ENCODE measurements at places on chromosomes 11 and 22. TPM values are rescaled to one million over a fixed set of nuclear protein-coding genes. Genes with fewer than 3 reads are reported as not detected.

DNA sequence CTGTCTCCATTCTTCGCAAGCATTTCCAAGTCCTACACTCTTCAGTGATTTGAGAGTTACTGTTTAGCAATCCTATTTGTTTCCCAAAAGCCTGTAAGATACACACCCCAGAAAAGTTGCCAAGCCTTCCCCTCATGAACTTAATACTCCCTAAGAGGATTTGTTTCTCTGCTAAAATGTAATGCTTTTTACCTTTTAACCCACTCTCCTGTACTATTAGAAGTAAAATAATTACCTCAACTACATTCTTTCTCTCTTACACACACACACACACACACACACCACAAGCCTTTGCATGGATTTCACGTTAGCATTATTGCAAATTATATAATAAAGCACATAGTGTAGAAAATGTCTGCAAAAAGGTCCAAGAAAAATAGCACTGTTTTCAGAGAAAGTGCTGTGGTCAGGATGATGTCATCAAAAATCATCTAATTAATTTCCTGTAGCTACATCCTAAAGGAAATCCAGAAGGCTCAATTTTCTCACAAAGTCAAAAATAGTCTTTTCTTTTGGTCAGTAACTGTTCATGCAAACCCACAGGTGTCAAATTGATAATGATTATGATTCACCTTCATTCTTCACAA, 364.1 kb upstream of the PITPNB start:
- no peaks in the 10 kb centered on the region for H3K4me1 ChIP-seq
- H3K4me3 ChIP-seq: no peak overlapping the region
- H3K27ac ChIP-seq: no peak overlapping the region

GRCh38 chr11:126083829-126084607, 21.4 kb upstream of the CDON start:
- H3K27me3 ChIP-seq: no peaks in the 10 kb centered on the region
- DNase-seq: no peak
- no peak overlapping the region for H3K4me3 ChIP-seq
- H3K36me3 ChIP-seq: no peaks in the 10 kb centered on the region
- H3K27ac ChIP-seq: peak overlapping the region; percentile 58
- peaks cover 31% of the 10 kb centered on the region for H3K4me1 ChIP-seq

- H3K27ac ChIP-seq: peak overlapping the region; percentile 69
- H3K36me3 ChIP-seq: peaks cover 88% of the 10 kb centered on the region
- peaks cover 63% of the 10 kb centered on the region for H3K4me1 ChIP-seq
- no peak overlapping the region for H3K4me3 ChIP-seq
- DNase-seq: no peak
These were observed 7.8 kb downstream of the CD3E start for GRCh38 chr11:118312328-118312727.

DNA sequence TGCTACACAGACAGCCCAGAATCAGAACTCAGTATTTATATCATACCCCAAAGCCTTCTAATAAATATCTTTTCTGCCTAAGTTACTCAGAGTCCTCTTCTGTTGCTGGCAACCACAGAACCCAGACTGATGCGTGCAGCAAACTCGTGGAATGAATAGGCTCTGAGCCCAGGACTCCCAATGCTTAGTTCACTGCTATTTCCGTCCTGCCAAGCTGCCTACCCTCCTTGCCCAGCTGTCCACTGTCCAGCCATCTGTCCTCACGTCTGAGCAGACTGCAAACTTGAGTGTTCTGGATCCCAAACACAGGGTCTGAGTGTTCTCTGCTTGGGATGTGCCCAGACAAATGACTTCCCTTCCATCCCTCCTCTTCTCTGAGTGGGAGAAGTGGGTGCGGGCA, 19.4 kb downstream of the PTPN5 start:
- H3K36me3 ChIP-seq: no peaks in the 10 kb centered on the region
- H3K4me3 ChIP-seq: no peak overlapping the region
- DNase-seq: no peak
- H3K4me1 ChIP-seq: no peaks in the 10 kb centered on the region

DNA sequence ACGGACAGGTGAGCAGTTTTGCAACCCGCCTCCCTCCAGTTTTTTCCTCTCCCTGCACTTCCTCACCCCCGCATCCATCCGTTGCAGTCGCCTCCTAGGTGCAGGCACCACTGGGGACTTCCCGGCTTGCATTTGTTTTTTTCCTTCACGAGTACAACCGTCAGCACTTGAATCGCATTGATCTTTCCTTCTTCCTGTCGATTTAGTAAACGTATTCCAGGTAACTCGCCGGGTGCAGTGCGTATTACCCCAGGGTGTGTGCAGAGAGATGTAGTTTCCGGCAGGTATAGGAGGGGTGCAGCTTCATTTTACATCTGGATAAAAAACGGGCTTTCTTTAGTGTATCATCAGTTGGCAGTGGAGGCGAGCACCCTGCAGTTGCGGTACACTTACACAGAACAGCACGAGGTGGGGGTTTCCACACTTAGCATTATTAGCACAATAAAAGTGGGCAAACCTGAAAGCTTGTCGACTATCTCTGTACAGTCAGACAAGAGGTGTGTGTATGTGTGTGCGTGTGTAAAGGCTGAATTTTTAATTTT, at the start of gene SORL1-AS1:
Gene SORL1-AS1, minus strand, starts transcription at position 359 of the 542 bp plus-strand sequence.
- peak within 1 kb of the TSS; percentile 77 for H3K4me3 ChIP-seq
- no peaks in the 10 kb centered on the region for H3K27me3 ChIP-seq
- peaks cover 21% of the 10 kb centered on the region for H3K4me1 ChIP-seq
- peak within 1 kb of the TSS; percentile 76 for H3K27ac ChIP-seq

GRCh38 chr22:49785046-49785521, 42.6 kb downstream of the BRD1 start:
- no peak overlapping the region for H3K27ac ChIP-seq
- no peak for DNase-seq
- H3K36me3 ChIP-seq: peaks cover 57% of the 10 kb centered on the region
- H3K4me3 ChIP-seq: no peak overlapping the region
- no peaks in the 10 kb centered on the region for H3K27me3 ChIP-seq
- peaks cover 49% of the 10 kb centered on the region for H3K4me1 ChIP-seq

DNA sequence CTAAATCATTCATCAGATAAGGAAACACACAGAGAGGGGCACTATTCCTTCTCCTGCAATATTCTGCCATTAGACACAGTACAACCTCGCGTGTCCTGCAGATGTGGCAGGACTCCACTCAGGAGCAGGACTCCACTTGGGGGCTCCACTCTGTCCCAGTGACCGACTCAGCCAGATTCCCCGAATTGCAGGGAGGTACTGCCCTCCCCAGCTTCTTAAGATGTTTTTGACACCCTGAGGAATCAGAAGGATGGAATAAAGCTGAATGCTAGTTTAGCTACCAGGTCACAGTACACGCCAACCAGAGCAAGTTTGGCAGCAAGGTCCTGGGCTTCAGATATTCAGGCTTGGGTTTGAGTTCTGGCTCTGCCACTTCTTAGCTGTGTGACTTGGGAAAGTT, 99.3 kb upstream of the USP47 start:
- H3K36me3 ChIP-seq: no peaks in the 10 kb centered on the region
- no peaks in the 10 kb centered on the region for H3K27me3 ChIP-seq
- H3K4me3 ChIP-seq: no peak overlapping the region
- DNase-seq: no peak
- H3K4me1 ChIP-seq: no peaks in the 10 kb centered on the region

GRCh38 chr11:35412285-35412684, 7.1 kb downstream of the SLC1A2 start:
- H3K4me1 ChIP-seq: no peaks in the 10 kb centered on the region
- H3K4me3 ChIP-seq: no peak overlapping the region
- no peaks in the 10 kb centered on the region for H3K36me3 ChIP-seq
- no peak for DNase-seq
- H3K27me3 ChIP-seq: peaks cover 7% of the 10 kb centered on the region
- H3K27ac ChIP-seq: no peak overlapping the region

- no peak overlapping the region for H3K4me3 ChIP-seq
- no peaks in the 10 kb centered on the region for H3K36me3 ChIP-seq
- H3K27me3 ChIP-seq: no peaks in the 10 kb centered on the region
- no peak for DNase-seq
- no peaks in the 10 kb centered on the region for H3K4me1 ChIP-seq
These were observed 48.0 kb downstream of the FAT3 start for GRCh38 chr11:92272651-92273050.

GRCh38 chr22:38239101-38239761, 33.6 kb downstream of the TMEM184B start:
- no peaks in the 10 kb centered on the region for H3K4me1 ChIP-seq
- no peak overlapping the region for H3K27ac ChIP-seq
- no peak for DNase-seq
- H3K36me3 ChIP-seq: no peaks in the 10 kb centered on the region

- H3K27me3 ChIP-seq: no peaks in the 10 kb centered on the region
- H3K27ac ChIP-seq: no peak overlapping the region
- H3K36me3 ChIP-seq: no peaks in the 10 kb centered on the region
- H3K4me1 ChIP-seq: no peaks in the 10 kb centered on the region
These were observed 72.8 kb downstream of the CHST1 start for GRCh38 chr11:45592636-45593035.

- DNase-seq: no peak
- H3K27me3 ChIP-seq: no peaks in the 10 kb centered on the region
- H3K4me3 ChIP-seq: no peak overlapping the region
- H3K36me3 ChIP-seq: no peaks in the 10 kb centered on the region
- no peaks in the 10 kb centered on the region for H3K4me1 ChIP-seq
These were observed 67.4 kb downstream of the TP53I11 start for GRCh38 chr11:44883277-44883676.

- H3K27me3 ChIP-seq: no peaks in the 10 kb centered on the region
- no peak for DNase-seq
- no peaks in the 10 kb centered on the region for H3K4me1 ChIP-seq
These were observed 87.4 kb downstream of the EIF3M start for GRCh38 chr11:32671051-32671450.

GRCh38 chr11:114133548-114134329, 74.2 kb downstream of the ZBTB16 start:
- H3K27me3 ChIP-seq: no peaks in the 10 kb centered on the region
- no peak overlapping the region for H3K27ac ChIP-seq
- DNase-seq: peak; percentile 58
- H3K4me3 ChIP-seq: no peak overlapping the region

DNA sequence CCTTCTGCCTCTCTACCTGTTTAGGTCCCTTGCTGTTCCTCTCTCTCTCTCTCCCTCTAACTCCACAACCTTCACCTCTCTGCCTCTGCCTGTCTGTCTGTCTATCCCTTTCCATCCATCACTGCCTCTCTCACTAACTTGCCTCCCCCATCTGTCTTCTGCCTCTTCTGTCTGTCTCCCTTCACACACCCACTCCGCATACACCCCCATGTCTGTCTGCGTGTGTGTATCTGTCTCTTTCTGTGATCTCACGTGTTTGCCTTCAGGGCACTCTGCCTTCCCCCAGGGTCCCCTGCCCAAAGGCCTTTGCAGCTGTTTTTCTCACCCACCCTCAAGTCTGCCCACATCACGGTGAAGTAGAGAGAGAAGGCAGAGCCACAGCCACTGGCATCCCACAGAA, 7.9 kb downstream of the RTN4RL2 start:
- H3K27ac ChIP-seq: no peak overlapping the region
- H3K4me3 ChIP-seq: no peak overlapping the region
- H3K36me3 ChIP-seq: no peaks in the 10 kb centered on the region
- H3K27me3 ChIP-seq: peaks cover 31% of the 10 kb centered on the region
- DNase-seq: no peak
- no peaks in the 10 kb centered on the region for H3K4me1 ChIP-seq

DNA sequence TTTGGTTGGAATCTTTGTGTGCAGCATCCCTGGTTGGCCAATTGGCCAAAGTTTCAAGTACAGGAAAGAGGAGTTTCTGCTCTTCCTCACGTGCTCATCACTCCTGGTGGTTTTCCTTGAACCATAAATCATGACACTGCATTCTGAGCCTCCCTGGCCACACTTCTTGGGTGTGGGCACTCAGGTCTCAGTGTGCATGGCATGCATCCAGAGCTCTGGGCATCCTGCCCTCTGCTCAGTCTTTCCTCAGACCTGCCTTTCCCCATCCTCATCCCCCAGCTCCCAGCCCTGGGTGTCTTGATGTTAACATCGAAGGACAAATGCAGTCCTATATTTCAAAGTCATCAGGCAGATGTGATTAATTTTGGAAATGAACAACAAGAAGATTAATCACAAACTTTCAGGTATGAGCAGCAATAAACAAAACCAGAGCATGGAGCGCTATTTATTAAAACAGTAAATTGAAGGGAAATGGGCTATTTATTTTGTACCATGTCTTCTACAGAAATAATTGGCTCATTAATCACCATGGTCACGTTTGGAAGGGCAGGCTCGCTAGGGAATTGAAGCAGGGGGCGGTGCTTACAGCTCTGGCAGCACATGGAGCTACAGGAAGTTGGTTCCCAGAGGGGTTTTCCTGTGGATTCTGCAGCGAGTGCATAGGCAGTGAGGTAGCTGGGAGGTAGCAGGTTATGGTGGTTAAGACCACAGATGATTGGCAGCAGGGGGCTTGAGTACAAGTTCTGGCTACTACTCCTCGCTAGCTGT, 89.6 kb downstream of the CSNK2A3 start:
- peaks cover 6% of the 10 kb centered on the region for H3K4me1 ChIP-seq
- no peaks in the 10 kb centered on the region for H3K36me3 ChIP-seq
- H3K27ac ChIP-seq: no peak overlapping the region
- no peak overlapping the region for H3K4me3 ChIP-seq

- peaks cover 3% of the 10 kb centered on the region for H3K36me3 ChIP-seq
- peak overlapping the region; percentile 36 for H3K4me3 ChIP-seq
- peaks cover 57% of the 10 kb centered on the region for H3K27me3 ChIP-seq
- no peak overlapping the region for H3K27ac ChIP-seq
- no peak for DNase-seq
These were observed 600 bp upstream of the ESAM start for GRCh38 chr11:124762624-124763155.

GRCh38 chr22:49881856-49882255, 28.2 kb downstream of the ZBED4 start:
- no peak overlapping the region for H3K4me3 ChIP-seq
- no peaks in the 10 kb centered on the region for H3K27me3 ChIP-seq

DNA sequence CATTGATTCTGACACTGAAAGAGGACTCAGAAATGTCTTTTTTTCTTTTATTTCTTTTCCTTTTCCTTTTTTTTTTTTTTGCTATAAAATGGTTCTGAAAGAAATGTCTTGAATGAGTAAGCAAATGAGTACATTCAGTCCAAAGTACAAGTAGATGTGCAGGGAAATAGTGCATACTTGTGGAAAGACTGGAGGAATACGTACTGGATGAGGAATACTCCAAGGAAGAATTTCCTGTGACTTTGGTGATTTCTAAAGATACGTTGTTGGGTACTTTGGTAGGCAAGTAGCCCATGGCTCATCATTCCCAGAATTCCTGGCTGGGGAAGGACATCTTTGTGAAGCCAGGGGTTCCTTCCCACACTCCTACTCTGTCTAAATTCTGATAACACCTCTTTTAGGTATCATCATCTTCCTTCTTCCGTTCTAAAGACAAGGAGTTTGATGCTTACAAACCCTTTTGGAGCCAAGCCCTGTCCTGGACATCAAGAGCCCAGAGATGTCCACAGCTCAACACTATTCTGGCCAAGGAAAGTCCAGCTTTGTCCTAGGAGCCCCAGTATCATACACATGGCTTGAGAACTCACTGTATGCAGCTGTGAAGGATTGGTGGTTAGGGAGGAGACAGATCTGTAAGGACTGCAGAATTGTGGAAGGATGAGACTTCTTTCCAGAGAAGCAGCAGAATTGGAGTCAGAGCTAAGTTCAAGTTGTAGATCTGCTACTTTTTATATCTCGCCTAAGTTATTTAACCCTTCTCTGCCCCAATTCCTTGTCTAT, 4.8 kb upstream of the NUP98 start:
- no peaks in the 10 kb centered on the region for H3K36me3 ChIP-seq
- no peak overlapping the region for H3K27ac ChIP-seq
- no peak for DNase-seq
- H3K4me1 ChIP-seq: peaks cover 6% of the 10 kb centered on the region
- no peak overlapping the region for H3K4me3 ChIP-seq

RAPSN gene
- 0.42 TPM for total RNA-seq

OR51B2 gene
- total RNA-seq: not detected

NAGA gene
- 18.1 TPM for total RNA-seq

FIBIN gene
- 1.9 TPM for total RNA-seq

UPK3A gene
- total RNA-seq: 0.47 TPM

CD3E gene
- 203 TPM for total RNA-seq

CD6 gene
- 30.7 TPM for total RNA-seq

SHANK2 gene
- 0.14 TPM for total RNA-seq
